ENCODE measurements at places on chromosomes 4 and X. TPM values are rescaled to one million over a fixed set of nuclear protein-coding genes. Genes with fewer than 3 reads are reported as not detected.

HERC5 gene
- total RNA-seq: 0.72 TPM

GRCh38 chrX:39773923-39774773 lies 323.6 kb downstream of the BCOR start:
- DNase-seq: peak; percentile 85

GRCh38 chrX:114717921-114718320 lies 134.0 kb downstream of the HTR2C start:
- no peak for DNase-seq

DNA sequence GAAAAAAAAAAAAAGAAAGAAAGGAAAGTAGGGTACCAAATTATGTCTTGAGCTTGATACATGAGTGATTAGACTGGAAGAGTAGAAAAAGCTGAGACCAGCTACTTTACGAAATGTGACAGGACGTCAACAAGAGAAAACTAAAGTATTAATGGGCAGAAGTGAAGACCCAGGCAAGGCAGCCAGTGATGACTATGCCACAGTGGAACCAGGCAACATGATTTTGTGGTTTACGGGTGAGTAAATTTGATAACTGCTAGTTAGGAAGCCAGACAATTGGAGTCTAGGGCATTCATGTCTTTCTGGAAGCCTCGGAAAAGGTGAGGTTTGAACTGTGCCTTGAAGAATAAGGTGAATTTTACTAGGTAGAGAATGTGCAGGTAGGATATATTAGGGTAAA lies 326.4 kb downstream of the TENM3 start:
- no peak for DNase-seq

- DNase-seq: no peak
Observed at GRCh38 chr4:67521506-67521905, 23.8 kb downstream of the CENPC start.

LEF1 gene
- total RNA-seq: 15.9 TPM

VMA21 gene
- 31.8 TPM for total RNA-seq

DNA sequence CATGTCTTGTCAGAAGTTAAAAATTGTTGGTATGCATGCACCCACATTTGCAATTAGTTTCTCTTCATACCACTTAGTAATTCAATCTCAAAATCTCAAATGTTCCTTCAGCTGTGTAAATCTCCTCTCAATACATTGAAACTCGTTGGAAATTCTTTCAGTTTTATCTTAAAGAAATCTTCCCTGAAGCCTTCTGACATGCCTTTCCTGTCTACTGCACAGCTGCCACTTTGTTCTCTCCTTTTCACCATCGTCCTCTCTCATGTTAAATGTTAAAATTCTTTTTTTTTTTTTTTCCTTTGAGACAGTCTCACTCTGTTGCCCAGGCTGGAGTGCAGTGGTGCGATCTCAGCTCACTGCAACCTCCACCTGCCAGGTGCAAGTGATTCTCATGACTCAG lies 30.9 kb downstream of the MCUB start:
- peak; percentile 22 for DNase-seq

DNA sequence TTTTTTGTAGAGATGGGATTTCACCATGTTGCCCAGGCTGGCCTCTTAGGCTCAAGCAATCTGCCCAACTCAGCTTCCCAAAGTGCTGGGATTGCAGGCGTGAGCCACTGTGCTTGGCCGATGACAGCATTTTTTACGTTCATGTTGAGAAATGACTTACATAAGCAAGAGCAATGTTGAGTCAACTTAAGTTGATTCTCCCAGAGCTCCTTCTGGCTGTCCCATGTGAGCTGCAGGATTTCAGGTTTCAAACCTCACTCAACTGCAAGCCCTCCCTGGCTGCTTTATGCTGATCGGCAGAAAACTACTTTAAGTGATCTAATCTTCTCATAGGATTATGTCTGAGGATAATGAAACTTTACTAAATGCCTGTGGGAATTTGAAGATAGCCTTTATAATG lies 86.8 kb downstream of the GC start:
- DNase-seq: peak; percentile 26

GRCh38 chr4:10758906-10759305 lies 74.3 kb upstream of the CLNK start:
- no peak for DNase-seq

DNA sequence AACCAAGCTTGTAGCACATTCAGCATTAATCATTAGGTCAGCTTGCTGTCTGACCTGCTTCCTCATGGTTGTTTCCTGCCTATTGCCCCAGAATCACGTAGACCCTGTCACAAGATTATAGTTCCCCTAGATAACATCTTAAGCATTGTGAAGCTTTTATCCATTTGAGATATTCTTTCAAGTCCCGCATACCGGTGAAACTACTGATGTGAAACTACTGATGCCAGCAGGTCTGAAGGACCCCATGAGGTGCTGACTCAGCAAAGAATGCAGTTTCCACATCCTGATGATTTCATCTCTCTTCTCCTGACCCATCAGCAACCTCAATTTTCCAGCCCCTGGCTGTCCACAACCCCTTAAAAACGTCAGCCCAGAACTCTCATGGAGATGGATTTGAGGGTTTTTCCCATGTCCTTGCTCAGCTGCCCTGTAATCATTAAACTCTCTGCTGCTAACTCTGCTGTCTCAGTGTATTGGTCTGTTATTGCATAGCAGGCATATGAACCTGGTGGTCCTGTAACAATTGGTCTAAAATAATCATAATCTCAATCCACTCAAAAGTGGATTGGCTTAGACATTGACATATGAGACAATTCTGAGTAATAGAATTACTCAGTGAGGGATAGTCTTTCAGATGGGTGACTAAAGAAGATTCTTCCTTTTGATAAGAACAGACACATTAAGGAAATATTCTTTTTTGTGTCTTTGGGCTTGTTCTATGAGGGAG lies 26.3 kb upstream of the UBA6 start:
- DNase-seq: no peak

GRCh38 chr4:142703694-142704309 lies 142.3 kb downstream of the INPP4B start:
- no peak for DNase-seq

DNA sequence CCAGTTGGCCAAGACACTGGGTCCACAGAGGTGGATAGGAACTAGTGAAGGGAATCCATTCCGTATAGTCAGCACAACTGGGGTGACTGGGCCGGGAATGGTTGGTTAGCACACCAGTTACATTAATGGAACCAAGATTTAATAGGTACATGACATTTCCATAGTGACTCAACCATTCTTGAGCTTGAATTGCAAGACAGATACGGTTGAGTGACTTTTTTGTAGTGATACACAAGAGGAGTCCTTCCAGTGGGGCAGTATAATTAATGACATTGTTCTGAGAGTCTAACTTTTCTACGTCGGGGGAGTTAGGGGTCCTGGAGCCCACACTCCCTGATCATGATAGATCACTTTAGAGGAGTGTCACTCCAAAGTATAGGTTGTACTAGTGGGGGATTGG lies 211.6 kb upstream of the CXCL13 start:
- DNase-seq: no peak

DNA sequence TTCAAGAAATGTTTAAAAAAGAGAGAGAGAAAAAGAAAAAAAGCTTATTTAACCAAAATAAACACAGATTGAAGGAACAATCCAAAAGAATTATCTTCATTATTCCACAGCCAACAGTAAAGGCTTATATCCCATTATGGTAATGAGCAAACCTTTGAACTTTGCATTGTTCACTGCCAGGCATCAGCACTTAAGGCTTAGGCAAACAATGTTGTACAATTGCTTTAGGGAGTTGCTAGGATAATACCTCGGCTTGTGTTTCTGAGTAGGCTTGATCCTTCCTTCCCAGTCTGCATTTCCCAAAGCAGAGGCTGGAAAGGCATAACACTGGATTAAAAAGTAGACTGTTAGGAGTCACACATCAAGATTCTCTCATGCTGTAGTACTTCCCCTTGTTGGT lies 352.7 kb upstream of the IGFBP7 start:
- DNase-seq: no peak

- DNase-seq: peak; percentile 69
Observed at GRCh38 chrX:132292793-132293192, 73.5 kb upstream of the RAP2C start.

DNA sequence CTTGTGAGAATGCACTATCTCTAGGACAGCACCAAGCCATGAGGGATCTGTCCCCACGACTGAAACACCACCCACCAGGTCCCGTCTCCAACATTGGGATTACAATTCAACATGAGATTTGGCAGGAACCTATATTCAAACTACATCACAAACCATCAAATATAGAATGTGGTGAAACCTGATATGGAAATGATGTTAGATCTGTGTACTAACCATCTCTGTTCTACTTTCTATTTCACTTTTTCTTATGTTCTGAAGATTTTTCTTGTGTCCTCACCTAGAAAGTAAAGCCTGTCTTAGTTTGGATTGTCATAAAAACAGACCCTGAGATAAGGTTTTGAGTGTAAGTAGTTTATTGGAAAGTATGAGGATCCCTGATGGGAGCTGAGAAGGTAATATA lies 37.8 kb upstream of the TACR3 start:
- DNase-seq: no peak

GRCh38 chr4:8153441-8153840 lies 5.2 kb downstream of the ABLIM2 start:
- DNase-seq: no peak

GRCh38 chrX:119989905-119990555 lies 46.5 kb upstream of the NKAP start:
- DNase-seq: no peak
